ENCODE measurements at places on chromosomes 3 and 15. TPM values are rescaled to one million over a fixed set of nuclear protein-coding genes. Genes with fewer than 3 reads are reported as not detected.
A peak's percentile ranks its signal among the peaks of the same experiment; 100 is the strongest.

DNA sequence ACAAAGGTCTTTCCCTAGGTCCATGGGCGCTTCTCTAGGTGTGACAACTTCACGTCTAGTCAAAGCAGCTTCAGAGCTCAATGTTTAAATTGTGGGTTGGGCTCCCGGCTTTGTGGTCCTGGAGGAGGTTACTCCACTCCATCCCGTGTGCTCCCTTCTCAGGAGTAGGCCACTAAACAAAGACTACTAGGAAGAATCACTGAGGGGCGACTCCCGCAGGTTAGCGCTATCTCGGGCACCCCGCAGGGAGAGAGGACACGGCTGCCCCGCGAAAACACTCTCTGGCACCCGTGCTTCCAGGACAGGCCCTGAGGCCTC lies 500 bp downstream of the PARP6 start:
- peak; percentile 18 for DNase-seq

- no peak for DNase-seq
Observed at GRCh38 chr3:138365253-138365555, 16.8 kb downstream of the MRAS start.

DNA sequence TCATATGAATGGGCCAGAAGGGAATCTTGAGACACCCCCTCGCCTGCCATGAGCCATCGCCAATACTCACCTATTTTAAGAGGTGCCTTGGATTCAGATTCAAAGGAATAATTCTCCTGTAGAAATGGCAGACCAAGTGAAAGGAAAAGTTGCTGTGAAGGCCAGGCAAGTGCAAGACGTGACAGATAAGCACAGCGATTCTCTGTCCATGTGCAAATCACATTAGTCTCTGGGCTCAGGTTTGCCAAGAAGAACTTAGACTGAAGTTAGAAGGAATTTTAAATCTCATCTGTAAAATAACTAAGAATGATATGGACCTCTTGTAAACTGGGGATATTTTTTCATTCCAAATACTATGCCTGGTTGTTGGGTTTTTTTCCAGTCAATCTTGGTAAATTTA lies 173.6 kb downstream of the UACA start:
- DNase-seq = no peak

DNA sequence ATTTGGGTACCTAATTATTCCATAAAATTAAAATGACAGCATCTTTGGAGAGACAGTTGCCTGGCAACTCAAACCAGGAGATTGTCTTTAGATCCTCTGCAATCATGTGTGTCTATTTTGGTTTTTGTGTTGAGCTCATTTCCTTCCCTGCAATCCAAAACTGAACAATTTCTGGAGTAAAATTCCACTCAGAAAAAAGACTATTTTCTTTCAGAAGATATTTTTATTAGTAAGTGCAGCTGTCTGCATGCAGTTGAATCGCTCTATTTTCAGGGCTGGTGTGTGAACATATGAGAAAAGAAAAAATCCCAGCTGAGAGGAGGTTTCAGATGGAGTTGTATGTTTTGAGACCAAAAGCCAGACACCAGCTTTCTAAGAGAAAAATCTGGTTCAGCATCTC lies 41.9 kb upstream of the DYNC1LI1 start:
- DNase-seq = no peak

DNA sequence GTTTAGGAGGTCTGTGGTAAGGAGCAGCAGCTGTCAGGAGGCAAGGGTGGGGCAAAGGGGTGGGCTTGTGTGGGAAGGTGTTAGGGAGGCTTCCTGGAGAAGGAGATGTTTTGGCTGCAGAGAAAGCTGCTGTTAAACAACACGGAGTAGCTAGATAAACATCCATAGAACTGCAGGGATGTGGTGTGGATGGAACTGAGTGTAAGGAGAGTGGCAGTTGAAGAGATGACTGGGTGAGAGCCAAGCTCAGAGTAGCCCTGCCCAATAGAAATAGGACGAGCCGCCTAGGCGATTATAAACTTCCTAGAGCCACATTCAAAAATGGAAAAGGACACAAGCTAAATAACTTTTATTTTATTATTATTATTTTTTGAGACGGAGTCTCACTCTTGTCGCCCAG lies 19.9 kb downstream of the RPLP1 start:
- DNase-seq = no peak

The CADPS gene
- not detected for total RNA-seq

The FBXL22 gene
- total RNA-seq = not detected

The UCN2 gene
- total RNA-seq = 5.0 TPM
